Adipocyte (in vitro differentiated cells): ENCODE measurements at places on chromosomes 16 and 17.

GRCh38 chr16:74035816-74036215, 260.8 kb upstream of the PSMD7 start:
- DNase-seq, result no peak

- DNase-seq, result no peak
These were observed 182.3 kb downstream of the PHKB start for GRCh38 chr16:47643323-47644000.

GRCh38 chr17:77109764-77110359, 30.9 kb upstream of the SEC14L1 start:
- peak; percentile 36 for DNase-seq

DNA sequence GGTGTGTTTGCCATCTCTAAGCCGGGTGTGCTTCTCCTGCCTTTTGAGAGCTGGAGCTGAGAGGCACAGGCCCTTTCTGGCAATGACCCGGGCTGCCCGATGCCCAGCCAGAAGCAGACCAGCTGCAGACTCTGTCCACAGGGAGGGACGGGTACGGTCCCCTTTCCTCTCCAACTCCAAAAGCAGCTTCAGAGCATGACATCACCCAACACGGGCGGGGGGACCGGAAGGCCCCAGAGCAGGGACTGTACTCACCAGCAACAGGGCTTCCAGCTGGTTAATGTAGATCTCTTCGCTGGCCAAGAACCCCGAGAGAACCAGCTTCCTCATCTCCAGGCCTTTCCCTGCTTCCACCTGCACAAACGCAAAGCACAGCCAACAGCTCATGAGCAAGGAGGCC, 79.4 kb downstream of the ABR start:
- no peak for DNase-seq
